Hematopoietic multipotent progenitor cell treated with erythropoietin and hydrocortisone succinate and interleukin-3 and kit ligand, for 17 days (in vitro differentiated cells): ENCODE measurements at places on chromosomes 2 and 18.

DNA sequence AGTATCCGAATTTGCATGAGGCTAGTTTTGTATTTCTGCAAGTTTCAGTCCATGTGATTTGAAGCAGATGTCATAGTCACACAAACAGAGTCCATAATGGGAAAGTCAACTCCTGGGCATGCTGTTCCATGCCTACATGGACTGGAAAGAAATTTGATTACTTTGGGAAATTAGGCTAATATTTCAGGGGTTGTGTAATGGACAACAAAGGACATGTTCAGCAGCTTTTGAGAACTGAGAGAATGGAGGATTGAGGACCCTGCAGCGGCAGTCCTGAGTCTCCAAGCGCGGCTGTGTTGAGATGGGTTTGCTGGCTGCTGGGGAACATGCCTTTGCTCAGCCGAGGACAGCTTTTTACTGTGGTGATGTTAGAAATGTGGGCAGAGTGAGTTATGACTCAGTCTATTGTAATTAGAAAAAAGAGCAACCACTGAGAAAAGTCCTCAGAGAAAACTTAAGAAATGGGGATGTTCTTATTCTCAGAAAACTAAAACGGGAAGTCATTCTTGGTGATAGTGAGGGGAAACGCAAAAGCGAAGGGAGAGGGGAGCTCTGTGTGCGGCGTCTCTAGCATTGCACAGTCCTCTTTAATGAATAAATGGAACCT is 149.2 kb downstream of the FAM210A start:
- DNase-seq = no peak

DNA sequence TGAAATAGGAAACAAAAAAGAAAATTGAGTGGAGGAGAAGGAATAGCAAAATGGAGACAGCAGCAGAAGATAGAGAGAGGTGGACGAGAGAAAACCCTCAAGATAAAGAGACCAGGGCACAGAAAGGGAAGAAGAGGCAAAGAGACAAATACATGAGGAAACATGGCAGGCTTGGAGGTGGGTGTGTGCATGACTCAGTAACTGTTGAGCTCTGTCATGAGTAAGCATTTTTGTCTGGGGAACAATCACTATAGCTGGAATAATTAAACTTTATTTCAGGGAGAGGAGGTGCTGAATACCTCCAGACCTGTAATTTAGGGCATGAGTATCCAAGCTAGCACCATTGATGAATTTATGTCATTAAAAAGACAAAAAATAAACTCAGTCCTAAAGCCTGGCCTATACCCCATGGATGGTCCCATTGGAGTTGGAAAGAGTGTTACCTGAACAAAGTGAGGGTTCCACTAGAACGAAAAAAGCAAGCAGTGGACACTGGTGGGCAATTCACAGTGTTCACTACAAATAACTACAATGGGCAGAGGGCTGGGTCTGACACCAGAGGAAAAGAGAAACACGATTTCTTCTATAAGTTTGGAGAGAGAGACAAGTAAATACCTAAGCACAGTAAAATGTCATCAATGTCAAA is 145.5 kb downstream of the ADCYAP1 start:
- DNase-seq = no peak

DNA sequence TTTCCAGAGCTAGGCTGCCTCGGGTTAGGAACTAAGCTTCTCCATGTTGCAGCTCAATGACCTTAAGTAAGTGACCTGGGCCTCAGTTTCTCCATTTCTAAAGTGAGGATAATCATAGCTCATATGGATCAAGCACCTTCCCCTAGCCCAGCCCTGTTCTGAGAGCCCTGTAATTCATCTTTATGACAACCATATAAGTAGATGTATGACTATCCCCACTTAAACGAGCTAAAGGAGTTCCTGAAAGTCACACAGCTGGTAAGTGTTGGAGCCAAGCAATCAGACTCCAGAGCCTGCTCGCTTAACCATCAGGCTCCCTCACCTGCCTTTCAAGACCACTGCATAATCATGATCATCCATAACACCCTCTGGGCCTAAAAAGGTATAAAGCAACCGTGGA is 135.4 kb downstream of the SP3 start:
- no peak for DNase-seq

DNA sequence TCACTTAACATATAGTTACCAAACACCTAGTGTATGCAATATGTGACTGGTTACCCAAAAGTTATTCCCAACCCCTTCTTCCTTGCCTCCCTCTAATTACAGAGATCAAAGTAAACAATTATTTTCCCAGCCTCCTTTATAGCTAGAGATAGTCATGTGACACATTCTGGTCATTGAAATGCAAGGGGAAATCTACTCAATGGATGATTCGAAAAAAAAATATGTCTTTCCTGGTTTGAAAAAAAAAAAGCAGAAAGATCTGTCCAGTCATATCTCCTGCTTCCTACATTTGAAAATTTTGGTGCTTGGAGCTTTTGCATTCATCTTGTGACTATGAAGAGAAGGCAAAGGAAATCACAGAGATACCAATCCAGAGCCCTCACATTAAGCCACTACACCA is 27.6 kb upstream of the UGP2 start:
- no peak for DNase-seq

DNA sequence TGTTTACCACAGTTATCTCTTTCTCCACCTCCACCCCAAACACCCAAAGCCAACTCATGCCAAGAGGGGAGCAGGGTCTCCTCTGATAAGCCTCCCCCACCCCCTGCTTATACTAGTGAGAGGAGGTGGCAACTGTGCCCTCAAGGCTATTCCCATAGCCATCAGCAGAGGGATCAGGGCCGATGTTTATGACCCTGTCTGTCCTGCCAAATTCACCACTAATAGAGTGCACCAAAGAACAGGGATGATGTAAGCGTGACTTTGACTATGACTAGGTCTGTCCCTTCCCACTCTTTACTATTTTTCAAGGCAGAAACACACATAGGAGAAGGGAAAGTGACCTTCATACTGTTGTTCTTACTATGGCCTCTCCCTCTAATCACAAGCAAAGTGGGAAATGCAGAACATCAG is 74.6 kb downstream of the CLHC1 start:
- peak; percentile 45 for DNase-seq
